ENCODE measurements at places on chromosomes 2 and 18.
A peak's percentile ranks its signal among the peaks of the same experiment; 100 is the strongest.

DNA sequence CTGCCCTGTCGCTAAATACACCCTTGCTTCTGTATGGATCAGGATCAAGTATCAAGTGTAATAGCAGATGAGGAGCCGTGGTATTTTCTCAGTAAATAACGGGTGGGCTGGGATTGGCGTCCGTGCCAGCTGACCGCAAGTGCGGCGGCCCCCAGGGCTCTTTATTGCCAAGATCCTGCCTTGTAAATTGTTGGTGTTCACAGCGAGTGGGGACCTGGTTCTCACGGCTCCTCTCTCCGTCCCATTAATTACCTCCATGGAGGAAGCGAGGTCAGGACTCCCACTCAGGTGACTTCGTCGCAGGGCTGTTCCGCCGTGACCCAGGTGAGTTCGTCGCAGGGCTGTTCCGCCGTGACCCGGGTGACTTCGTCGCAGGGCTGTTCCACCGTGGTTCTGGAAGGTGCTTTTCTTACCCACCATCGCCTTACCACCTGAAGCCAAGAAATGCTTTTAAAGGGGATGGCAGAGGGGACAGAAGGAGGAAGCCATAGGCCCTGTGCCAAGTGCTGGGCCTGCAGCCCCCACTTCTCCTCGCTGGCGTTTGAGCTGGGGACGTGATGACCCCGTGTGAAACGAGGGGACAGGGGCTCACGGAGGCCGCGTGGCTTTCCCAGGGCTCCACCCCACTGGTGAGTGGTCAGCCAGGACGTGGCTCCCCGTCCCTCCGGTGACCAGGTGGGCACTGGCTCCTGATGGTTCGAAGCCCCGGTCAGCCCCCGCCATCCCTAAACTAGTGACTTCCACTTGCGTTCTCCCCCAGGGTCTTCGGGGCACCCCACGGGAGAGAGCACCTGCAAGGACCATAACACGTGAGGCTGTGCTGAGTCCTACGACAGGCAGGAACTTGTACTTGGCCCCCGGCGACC lies 118.4 kb downstream of the TWIST2 start:
- DNase-seq = no peak

GRCh38 chr18:69326094-69326493 lies 74.6 kb upstream of the DOK6 start:
- no peak for DNase-seq

DNA sequence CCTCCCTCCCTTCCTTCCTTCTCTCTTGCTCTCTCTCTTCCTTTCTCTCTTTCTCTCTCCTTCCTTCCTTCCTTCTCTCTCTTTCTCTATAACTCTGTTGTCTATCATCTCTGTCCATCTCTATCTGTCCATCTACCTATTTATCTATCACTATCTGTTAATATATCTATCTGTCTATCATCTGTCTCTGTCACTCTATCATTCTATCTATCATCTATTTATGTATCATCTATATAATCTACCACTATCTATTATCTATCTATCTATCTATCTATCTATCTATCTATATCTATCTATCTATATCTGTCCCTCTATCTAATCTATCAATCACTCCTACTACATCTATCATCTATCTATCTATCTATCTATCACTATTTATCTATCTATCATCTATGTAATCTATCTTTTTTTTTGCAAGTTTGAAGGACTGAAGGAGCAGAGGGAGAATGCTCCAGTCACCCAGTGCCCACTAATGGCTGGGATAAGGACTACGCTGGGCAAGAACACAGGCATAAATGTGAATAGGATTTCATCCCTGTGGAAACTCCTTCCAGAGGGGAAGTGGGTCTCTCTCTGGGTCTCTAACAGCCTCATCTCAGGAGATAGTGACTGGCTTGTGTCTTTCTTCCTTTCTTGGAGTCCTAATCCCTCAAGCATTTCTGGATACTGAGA lies 427.0 kb downstream of the LPIN1 start:
- DNase-seq = no peak

- DNase-seq = peak; percentile 69
Observed at GRCh38 chr2:54669677-54670484, 53.6 kb upstream of the EML6 start.

GRCh38 chr2:37585982-37586621 lies 85.3 kb downstream of the CDC42EP3 start:
- peak; percentile 70 for DNase-seq

- no peak for DNase-seq
Observed at GRCh38 chr18:12373771-12374116, 3.3 kb downstream of the AFG3L2 start.

DNA sequence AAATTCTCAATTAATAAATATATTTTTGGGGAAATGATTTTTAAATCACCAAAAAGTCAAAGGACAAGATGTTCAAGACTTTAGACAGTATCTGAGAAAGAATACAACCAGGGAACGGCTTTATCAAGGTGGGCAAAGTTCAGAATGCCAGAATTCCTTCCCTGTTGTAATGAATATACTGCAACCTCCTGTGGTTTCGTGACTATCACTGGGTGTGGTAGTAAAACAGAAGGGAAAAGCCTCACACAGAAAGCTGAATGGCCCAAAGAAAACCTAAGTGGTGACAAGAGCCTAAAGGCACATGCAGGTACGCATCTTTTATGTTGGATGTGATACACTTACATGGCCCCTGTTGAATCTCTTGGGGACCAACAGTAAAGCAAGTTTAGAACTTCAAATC lies 37.1 kb downstream of the MBD2 start:
- DNase-seq = no peak

DNA sequence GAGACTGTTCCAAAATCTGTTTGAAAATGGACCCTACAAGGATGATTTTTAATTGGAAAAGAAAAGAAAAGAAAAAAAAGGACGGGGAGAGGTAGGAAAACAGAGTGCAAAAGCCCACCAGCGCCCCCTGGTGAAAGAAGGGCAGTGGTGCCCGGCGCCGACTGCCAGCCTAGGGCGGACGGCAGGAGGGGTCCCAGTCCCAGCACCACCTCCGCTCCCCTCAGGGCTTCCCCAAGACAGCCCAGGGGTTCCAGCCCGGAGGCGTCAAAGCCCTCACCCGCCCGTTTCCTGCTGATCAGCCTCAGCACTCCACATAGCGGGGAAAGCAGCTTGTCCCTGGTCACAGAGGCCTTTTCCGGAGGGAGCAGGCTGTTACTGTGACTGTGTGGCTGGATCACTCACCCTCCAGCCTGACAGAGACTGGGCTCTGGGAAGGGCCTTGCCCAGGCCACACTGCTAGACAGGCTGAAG lies 213.9 kb downstream of the TFCP2L1 start:
- peak; percentile 75 for DNase-seq

DNA sequence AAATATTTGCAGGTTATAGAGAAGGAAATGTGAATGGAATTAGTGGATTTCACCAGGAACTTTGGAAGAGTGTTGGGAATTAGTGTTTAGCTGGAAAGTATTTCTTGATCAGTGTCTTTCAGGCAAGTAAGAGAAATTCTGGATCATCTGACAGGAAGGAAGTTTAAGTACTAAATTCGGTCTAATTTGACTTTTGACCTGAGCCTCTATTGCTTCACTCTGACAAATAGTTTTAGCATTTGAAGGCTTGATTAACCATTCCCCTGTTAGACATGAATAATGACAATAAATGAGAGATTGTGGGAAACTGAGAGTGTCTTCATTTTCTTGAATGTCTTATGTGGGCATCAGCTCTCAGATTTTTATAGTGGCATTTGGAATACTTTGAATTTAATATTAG lies 16.0 kb downstream of the CCNT2 start:
- DNase-seq = no peak

DNA sequence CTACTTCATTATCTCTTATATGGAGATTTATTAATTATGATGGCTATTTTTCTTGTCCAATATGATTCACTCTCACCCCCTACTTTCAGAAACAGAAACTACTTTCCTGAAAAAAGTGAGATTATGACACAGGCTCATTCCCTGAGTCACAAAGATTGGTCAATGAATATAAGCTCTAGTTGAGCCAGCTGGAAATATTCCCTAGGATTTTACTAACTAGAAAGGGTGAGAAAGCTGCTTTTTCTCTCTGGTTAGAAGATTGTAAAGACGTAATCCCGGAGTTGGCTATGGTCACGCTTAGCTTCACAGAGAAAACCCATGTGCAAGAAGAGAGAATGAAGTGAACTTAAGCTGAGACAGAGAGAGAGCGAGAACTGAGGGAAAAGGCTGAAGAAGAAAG lies 223.7 kb upstream of the SMAD7 start:
- DNase-seq = no peak

DNA sequence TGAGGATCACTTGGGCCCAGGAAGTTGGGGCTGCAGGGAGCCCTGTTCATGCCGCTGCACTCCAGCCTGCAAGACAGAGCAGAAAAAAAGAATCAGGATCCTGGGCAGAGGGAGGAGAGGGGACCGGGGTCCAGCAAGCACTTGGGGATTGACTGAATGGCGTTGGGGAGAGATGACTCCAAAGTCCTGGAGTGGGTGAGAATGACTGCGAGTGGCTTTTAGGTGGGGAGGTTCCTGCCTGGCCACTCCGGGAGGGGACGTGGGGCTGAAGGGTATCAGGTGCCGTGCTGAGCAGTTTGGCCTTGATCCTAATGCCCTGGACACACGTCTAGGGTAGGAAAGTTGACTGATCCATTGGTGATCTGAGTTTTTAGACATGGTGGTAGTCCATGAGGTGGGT lies 3.5 kb upstream of the NFATC1 start:
- no peak for DNase-seq

- no peak for DNase-seq
Observed at GRCh38 chr18:60898111-60898510, 435.1 kb upstream of the CDH20 start.

GRCh38 chr2:197399887-197400540 lies 34.8 kb downstream of the SF3B1 start:
- DNase-seq = no peak
